Left colon (tissue), 2 donors: ENCODE measurements at places on chromosomes 5 and 9. TPM values are rescaled to one million over a fixed set of nuclear protein-coding genes. Genes with fewer than 3 reads are reported as not detected.

FGFR4 gene
- total RNA-seq: 56.1 TPM

PTGS1 gene
- total RNA-seq: 25.4 TPM

SLC4A9 gene
- 0.31 TPM for total RNA-seq

CDC23 gene
- 13.9 TPM for total RNA-seq

GLDC gene
- 2.2 TPM for total RNA-seq

- DNase-seq: no peak
These were observed 10.9 kb downstream of the MGAT1 start for GRCh38 chr5:180791611-180792213.

GRCh38 chr5:147658293-147658932 lies 124.1 kb downstream of the JAKMIP2 start:
- no peak for DNase-seq

GRCh38 chr5:73120222-73121118 lies at the start of gene TMEM171:
Gene TMEM171, plus strand, starts transcription at chr5:73120575. Its CDS starts 2,799 bp downstream, at chr5:73123374.
- peak; percentile 85 for DNase-seq

- no peak for DNase-seq
These were observed 473.2 kb downstream of the ENC1 start for GRCh38 chr5:74167206-74167929.

DNA sequence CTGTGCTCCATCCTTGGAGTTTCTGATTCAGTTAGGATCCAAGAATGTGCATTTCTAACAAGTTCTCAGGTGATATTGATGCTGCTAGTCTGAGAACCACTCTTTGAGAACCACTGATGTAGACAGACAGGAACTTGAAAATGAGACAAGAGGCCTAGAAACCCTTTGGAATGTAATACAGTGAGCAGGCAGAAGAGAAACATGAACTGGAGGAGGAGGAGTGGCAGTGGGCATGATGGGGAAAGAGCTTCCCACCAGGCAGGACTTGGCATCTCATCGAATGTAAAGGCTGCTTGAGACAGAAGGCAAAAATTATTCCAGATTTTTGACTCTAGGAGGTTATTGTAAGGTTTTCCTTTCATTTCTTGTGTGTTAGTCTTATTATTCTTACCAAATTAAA lies 295.8 kb upstream of the SGCD start:
- DNase-seq: no peak

DNA sequence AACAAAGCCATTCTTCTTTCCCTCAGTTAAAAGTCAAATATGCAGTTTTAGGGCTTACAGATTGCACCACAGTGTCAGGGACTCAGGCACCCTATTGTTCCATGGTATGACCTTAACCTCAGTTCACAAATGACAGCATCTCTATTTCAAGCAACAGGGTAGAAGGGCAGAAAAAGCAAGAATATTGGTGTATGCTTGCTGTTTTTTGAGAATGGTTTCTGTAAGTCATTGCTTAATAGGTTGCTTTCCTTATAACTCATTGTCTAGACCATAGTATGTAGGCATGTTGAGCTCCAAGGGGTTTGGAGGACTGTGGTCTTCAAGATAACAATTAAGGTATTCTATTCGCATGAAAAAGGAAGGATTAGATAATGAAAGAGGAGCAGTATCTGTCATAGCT lies 183.5 kb upstream of the EDIL3 start:
- no peak for DNase-seq

GRCh38 chr9:61669352-61669751 lies 479.5 kb downstream of the SPATA31A7 start:
- no peak for DNase-seq
